Effector memory CD8-positive, alpha-beta T cell (primary cell): ENCODE measurements at places on chromosomes 7 and 10.

DNA sequence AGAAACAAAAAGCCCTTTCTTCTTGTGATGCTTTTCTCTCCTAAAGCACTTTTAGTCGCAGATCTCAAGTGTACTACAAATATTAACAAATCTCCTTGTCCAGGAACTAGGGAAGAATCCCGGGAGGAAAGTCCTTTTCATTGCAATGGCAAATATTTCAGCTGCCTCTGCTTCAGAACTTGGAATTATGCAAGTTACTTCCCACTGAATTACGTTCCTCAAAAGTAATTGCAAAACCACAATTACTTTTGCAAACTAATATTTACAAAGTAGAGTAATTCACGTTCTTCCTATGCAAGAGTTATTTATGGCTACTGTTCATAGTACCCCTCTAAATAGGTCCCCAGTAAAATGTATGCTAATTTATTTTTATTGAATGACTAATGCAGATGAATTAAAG, 14.5 kb downstream of the PRKCQ start:
- no peak for DNase-seq

DNA sequence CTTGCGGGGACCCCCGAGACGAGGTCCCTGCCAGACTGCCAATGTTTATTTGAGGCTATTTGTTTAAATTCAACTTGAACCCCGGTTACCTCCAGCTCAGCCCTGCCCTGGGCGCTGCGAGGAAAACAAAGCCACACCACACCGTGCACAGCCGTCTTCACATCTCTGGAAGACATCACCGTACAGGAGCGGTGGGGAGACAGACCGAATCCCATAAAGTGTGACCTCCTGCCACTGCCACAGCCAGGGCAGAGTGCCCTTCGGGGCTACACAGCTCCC, 40.0 kb downstream of the PRKAG2 start:
- DNase-seq: no peak

- no peak for DNase-seq
Observed at GRCh38 chr7:40306025-40306424, 171.2 kb downstream of the SUGCT start.

GRCh38 chr10:92384741-92385140, 93.8 kb downstream of the MARCHF5 start:
- no peak for DNase-seq

DNA sequence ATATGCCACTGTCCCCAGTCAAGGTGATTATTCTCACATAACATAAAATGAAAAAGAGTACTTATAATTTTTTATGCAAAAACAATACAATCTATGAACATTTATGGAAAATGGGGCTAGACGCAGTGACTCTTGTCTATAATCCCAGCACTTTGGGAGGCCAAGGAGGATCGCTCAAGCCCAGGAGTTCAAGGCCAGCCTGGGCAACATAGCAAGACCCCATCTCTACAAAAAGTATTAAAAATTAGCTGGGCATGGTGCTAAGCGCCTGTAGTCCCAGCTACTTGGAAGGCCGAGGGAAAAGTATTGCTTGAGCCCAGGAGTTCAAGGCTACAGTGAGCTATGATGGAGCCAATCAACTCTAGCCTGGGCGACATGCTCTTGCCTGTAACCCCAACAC, 14.5 kb upstream of the ANAPC16 start:
- DNase-seq: no peak

DNA sequence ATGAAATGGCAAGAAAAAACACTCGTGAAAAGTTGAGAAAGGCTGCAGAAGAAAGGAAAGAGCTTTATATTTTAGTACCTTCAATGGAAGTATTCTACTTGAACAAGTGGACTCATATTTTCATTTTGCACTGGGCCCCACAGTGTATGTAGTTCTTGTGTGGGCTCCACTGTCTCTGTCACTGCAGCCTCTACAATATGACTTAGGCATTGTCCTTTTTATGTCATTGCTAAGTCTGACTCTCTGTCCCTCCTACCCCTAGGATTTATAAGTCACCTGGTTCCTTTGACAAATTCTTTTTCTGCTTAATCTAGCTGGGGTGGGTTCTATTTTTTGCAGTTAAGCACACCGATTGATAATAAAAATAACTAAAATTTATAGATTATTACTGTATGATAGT, 27.7 kb upstream of the SOSTDC1 start:
- DNase-seq: no peak

DNA sequence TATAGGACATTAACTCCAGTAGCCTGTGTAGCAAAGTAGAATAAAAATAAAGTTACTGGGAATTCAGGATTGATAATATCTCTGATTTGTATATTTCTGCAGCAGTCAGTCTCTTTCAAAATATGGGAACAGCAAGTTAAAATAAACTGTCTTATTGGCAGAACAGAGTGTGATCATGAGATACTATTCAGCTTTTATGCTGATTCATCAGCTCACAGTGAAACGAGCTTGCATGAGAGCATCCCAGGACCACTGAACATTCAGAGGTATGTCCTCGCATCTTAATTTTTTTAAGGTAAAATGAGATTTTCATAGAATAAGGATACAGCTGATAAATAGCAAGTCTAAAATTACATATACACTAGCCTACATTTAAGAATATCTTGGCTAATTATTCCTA, 282.5 kb upstream of the MYO3A start:
- no peak for DNase-seq

DNA sequence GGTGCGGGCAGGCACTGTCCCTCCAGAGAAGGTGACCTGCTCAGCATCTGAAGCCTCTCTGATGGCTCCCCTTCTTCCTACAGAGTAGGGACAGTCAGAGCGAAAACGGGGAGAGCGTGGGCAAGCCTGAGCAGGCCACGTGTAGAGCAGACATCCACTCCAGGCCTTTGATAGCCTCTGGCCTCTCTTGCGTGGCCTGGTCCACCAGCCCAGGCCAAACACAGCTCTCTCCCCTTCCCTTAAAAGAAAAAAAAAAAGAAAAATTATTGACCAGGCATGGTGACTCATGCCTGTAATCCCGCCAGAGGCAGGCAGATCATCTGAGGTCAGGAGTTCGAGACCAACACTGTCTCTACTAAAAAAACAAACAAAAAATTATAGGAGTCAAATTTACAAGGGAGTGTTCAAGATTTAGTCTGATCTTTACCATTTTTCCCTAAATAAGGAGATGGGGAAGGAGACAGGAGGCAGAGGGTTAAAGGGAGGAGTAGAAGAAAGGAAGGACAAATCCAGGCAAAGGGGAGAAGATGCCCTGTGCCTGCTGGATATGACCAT, 84.8 kb downstream of the PLXNA4 start:
- DNase-seq: no peak

GRCh38 chr10:3866332-3866731, 81.3 kb upstream of the KLF6 start:
- DNase-seq: no peak

DNA sequence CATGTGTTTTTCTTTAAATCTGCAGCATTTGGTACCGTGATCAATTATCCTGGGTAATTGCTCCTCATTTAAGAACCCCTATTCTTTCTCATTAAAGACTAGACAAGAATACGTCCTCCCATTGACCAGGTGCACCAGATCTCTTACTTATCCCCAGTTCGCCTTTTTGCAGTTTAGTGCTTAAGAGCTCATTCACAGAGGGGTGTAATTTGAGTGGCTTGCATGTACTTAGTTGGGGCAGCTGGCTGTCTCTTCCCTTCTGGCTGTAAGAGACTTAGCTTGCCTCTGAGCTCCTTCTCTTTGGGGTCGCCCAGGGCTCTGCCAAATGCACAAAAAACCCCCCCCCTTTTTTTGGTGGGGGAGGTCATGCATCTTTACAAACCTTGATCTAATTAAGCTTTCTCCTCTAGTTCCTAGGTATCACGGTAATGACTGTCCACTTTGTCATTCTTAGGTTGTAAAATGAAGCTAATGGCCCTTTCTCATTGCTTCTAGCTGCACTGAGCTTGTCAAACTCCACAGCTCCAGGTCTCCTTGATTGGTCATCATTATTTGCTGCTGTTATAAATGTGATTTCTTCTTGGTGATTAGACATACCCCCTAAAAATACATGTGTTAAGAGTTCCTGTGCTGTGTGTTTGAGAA, 26.3 kb downstream of the GAD2 start:
- DNase-seq: no peak

GRCh38 chr10:95401704-95402469, 111.1 kb upstream of the PDLIM1 start:
- no peak for DNase-seq

DNA sequence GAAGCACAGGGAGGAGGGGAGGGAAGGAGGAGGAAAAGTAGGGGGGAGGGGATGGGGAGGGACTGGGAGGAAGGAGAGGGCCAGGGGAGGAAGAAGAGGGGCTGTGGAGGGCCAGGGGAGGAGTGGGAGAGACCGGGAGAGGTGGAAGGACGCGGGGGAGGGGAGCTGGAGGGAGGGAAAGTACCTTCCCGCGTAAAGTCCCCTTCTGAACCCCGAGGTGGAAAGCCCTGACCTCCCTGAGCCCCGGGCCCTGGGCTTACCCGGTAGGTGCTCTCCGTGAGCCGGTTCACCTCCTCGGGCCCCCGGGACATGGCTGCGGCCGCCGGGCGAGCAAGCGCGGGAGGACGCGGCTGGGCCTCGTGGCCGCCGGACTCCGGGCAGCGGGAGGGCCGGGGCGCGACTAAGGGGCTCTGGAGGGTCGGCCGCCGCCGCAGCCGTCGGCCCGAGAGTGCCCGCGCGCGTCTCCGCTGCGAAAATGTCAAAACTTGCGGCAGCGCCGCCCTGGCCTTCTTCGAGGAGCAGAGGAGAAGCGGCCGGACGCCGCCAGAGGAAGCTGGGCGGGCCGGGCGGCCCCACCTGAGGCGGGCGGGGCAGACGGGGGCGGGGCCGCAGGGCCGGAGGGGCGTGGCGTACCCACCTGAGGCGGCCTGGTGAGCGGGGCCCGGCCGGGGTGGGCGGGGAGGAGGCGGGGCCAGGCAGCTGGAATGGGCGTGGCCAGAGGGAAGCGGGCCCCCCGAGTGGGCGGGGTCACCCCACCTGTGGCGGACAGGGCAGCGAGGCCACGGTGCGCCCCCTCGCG, at the start of gene BAIAP2L1:
BAIAP2L1 (minus strand) TSS at position 549 of the 799 bp plus-strand sequence; CDS start at position 311, 238 bp downstream.
- peak; percentile 51 for DNase-seq

GRCh38 chr10:42743697-42744096, 38.9 kb upstream of the BMS1 start:
- DNase-seq: no peak

DNA sequence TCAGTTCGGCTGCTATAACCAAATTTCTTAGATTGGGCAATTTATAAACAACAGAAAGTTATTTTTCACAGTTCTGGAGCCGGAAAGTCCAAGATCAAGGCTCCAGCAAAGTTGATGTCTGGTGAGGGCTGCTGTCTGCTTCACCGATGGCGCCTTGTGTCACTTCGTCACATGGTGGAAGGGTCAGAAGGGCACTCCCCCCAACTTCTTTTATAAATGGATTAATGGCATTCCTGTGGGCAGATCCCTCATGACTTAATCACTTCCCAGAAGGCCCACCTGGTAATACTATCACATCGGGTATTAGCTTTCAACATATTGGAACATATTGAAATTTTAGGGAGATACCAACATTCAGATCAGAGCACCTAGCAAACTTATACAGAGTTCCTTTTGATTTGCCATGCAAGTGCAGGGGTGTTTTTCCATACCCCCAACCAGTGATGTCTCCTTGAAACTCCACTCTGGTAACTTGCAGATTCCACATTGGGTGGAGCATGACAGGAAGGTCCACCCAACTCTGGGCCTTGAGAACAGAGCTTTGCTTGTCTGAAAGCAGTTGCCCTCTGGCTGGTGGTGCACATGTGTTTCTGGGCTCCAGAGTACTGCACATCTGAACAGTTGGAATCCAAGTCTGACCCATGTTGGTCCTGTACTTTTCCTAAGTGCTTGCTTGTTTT, 85.1 kb upstream of the KMT2E start:
- DNase-seq: no peak

DNA sequence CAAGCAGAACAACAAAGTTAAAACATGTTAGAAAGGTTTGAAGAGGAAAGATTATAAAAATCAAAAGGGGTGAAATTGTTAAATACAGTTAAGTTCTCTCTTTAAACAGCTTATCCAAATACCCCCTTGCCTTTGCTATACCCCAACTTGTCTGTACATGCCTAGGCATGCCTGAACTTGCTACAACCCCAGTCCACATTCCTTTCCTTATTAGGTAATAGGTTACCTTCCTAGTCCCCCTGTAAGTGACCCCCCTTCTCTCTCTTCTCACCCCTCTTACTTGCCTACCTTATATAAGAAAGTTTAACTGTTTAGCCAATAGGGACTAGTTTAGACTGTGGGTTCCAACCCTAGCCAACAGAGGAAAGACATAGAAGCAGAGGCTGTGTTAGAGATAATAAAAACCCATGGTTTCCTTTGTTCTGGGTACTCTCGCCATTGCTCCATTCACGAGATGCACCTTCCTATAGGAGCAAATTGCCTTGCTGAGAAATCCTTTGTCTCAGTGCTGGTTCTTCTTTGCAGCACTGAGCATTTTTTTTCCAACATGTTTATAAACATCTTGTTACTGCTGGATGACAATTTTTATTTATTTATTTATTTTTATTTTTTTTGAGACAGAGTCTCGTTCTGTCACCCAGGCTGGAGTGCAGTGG, 282.2 kb upstream of the GALNT17 start:
- no peak for DNase-seq

GRCh38 chr7:155093596-155093995, 23.5 kb downstream of the HTR5A start:
- DNase-seq: no peak

DNA sequence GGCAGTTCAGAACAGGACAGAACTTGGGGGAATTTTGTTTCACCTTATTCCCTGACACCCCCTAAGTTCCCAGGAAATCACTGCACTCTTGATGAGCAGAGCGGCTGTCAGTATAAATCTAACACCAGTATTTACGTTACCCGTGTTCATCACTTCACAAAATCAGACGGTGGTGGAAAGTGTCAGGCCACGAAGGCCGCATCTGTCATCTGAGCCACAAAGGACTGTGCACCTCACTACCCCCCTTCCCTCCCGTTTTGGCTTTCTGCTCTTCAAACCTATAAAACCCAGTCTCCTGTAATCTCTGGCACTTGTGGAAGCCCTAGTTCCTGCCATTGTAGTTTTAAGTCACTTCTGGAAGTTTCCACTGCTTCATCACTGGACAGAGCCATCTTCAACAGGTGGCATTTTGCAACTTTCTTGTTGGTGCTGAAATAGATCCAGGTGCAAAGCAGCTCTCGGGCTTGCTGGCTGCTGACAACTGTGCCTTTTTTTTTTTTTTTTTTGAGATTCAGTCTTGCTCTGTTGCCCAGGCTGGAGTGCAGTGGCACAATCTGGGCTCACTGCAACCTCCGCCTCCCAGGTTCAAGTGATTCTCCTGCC, 9.5 kb downstream of the ZFAND2A start:
- DNase-seq: no peak

DNA sequence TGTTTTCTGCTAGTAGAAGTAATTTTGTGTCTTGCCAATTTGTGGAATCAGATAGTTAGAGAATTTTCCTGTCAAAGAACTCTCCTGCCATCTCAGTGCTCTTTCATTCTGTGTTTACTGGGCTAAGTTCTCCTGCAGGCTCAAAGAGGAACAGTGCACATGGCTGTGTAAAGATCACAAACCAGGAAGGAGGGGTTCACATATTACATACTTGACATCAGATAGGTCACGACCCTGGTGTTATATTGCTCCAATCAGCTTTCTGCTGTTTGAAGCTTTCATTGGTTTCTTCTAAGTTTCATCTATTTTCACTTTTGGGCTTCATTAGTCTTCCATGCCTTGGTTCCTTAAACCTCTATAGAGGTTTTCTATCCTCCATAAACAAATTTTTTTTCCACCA, 13.5 kb upstream of the ELMO1 start:
- DNase-seq: no peak
